ENCODE measurements at places on chromosomes 5 and 9.

DNA sequence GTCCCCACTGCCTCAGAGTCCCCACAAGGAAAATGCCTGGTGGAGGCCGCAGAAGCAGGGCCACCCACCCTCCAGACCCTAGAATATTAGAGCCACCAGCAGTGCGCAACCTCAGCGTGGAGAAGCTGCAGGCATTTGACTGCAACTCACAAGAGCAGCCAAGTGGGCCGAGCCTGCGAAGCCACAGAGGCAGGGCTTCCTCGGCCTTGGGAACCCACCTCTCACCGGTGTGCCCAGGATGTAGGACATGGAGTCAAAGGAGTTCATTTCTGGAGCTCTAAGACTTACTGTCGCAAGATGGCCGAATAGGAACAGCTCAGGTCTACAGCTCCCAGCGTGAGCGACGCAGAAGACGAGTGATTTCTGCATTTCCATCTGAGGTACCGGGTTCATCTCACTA lies 397.9 kb upstream of the PIK3R1 start:
- no peak for DNase-seq

GRCh38 chr5:1757511-1757910 lies 42.1 kb downstream of the MRPL36 start:
- no peak for DNase-seq

DNA sequence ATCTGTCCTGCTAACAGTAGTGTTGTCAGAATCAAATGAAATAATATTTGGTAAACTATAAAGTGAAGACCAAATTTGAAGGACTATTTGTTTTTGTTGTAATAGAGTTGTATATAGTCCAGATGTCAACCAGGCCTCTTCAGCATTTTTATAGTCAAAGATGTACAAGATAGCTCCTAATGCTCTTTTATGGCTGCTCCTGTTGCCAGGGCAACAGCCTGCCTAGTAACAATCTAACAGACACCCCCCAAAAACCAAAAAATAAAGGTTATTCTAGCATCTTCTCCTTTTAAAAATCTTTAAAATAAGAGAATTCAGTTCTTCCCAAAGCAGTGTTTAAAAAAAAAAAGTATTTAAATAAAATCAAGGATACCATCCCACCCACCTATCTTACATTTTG lies 49.5 kb upstream of the MACIR start:
- DNase-seq: no peak

DNA sequence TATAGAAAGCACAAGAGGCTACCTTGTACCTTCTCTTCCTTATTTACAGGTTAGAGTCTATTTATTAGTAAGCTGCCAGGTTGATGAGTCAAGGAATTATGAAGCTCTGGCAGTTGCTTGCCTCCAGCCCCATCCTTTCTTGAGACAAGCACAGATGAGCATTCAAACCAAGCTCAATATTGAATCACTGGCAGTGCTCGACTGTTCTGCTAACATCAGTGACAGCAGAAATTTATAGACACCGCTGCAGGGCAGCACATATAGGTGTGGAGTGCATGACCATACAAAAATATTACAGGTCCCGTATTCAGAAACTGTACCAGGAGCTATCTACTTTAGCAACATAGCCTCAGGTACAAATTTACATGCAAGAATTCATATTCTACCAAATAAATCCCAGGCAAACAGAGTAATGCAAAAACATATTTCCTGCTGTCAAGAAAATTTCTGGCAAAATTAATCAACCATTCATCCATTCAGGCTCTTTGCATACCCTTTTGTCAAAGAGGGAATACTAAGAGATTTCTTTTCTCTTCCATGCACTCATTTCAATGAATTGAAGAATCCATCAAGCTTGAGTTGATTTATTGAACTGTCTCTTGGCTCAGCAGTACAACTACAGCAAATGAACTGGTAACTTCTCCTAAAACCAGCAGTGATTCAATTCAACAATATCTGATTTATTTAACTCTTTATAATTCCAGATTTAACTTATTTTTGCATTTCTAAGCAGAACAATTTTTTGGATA lies 26.9 kb upstream of the PCA3 start:
- no peak for DNase-seq

GRCh38 chr9:77679088-77679487 lies 31.0 kb upstream of the GNA14 start:
- DNase-seq: no peak

GRCh38 chr5:39605145-39605544 lies 180.4 kb upstream of the DAB2 start:
- no peak for DNase-seq
